ENCODE measurements at places on chromosomes 13 and 19.

DNA sequence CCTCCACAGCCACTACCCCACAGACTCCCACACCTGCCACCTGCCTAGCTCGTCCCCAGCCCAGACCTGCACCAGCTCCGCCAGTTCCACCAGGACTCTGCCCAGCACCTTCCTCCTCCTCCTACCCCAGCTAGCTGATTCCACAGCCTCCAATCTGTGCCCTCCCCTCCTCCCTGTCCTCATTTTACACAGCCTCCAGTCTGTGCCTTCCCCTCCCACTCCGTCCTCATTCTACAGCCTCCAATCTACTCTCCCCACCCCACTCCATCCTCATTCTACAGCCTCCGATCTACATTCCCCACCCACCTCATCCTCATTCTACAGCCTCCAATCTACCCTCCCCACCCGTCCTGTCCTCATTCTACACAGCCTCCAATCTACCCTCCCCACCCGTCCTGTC is 7.3 kb downstream of the MYDGF start:
- DNase-seq: no peak

- no peak for DNase-seq
Measured at GRCh38 chr13:21287331-21287907, 111.0 kb downstream of the MRPL57 start.

GRCh38 chr19:50922317-50922853 is 11.2 kb upstream of the KLK4 start:
- peak; percentile 55 for DNase-seq

DNA sequence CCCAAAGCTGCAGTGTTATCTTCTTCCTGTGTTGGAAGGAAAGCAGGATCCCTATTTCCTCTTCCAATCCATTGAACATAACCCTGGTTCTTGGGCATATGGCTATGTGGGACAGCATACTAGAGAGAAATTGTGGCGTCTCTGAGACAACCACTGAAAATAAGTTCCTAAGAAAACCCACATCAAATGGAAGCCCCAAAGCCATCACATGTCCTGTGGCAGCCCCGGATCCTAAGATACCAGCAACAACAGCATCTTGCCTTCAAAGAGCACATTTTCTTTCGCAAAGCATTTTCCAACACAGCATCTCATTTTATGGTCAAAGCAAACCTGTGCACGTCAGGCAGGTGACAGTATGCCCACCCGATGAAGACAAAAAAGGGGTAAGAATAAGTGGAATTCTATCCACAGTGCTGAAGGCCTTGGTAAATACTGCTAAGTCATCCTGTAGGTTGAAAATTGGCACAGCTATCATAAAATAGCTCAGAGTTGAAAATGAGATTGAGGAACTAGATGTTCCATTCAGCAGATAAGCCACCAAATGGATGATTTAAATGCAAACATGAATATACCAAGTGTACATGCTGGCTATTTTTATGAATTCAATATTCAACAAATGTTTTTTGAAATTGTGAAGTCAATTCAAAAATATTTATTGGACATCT is 232.2 kb downstream of the DLEU7 start:
- no peak for DNase-seq

DNA sequence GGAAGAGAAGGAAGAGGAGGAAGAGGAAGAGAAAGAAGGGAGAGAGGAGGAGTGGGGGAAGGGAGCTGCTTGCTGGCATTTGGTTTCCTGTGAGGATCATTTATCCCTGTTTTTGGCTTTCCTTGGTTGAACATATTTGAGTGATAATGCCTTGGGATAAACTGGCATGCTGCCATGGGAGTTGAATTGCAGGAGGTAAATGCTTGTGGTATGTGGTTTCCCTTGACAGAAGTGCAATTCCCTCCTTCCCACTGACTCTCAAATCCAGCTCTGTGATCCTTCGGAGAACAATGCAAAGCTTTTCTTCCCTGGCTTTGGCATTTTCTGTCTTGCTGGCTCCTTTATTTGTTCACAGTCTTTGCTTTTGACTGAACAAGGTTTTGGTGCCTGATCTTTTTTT is 27.2 kb upstream of the CBY2 start:
- DNase-seq: no peak

DNA sequence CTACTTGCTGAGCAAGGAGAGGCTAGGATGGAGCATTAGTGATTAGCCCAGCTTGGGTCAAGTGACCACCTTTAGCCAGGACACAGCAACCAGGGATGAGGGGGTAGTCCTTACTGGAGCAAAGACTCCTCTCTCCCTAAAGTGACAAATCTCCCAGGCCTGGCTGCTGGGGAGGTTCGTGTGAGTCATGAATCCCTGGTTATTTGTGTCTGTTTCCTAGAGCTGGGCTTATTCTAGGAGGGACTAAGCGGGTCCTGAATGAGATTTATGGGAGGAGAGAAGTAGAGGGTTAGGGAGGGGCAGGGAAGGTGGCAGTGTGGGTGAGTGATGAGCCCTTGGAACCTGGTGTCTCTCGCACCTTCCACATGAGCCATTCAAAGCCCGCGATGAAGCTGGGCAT is 487.3 kb downstream of the TSHZ3 start:
- DNase-seq: no peak

DNA sequence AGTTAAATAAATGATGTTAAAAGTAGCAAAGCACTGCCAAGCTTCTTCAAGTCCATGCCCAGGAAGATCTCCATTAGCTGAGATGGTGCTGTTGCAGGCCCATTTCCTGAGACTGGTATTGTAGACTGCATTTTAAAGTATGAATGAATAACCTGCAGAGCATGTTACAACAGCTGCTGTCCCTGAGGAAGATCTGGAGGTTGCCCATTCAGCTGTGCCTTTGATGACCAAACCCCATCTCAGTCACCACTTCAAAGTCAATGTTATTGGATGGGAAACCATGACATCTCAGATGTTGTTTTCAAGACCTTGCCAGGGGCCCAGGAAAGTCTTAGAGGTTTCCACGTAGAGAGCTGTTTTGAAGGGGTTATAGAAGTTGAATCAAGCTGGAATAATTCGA is 281.3 kb downstream of the MTUS2 start:
- no peak for DNase-seq

GRCh38 chr19:29771708-29772414 is 39.9 kb upstream of the CCNE1 start:
- no peak for DNase-seq

- no peak for DNase-seq
Measured at GRCh38 chr13:86765462-86765861, 905.7 kb upstream of the SLITRK5 start.

DNA sequence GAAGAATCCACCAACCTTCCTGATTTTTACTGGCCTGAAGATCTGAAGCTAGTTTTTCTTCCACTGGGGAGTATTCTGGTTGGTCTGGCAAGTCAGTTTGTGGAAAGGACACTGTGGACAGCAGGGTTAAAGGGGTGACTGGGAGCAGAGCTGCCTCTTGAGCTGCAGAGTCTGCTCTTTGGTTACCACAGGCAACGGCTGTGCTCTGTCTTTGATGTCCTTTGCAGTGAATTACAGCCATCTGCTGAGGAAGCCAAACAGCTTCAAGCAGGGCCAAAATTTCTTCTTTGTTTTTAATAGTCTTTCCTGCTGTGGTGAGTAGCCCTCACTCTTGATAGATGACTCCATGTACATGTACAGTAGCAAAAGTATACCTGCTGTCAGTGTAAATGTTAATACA is 75.7 kb downstream of the ZNF100 start:
- DNase-seq: no peak

GRCh38 chr13:105466376-105466775 is 1069.1 kb downstream of the EFNB2 start:
- DNase-seq: no peak

- no peak for DNase-seq
Measured at GRCh38 chr13:20391597-20392452, 133.8 kb downstream of the CRYL1 start.

DNA sequence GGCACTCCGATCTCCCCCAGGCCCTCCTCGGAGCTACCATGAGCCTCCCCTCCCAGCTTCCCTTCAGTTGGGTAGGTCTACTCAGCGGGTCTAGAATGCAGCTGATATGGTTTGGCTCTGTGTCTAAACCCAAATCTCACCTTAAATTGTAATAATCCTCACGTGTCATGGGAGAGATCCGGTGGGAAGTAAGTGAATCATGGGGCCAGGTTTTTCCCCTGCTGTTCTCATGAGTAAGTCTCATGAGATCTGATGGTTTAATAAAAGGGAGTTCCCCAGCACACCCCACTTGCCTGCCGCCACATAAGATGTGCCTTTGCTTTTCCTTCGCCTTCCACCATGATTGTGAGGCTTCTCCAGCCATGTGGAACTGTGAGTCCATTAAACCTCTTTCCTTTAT is 14.5 kb upstream of the DOCK9 start:
- no peak for DNase-seq

GRCh38 chr19:45999653-46000121 is 4.4 kb downstream of the CCDC61 start:
- DNase-seq: no peak

- no peak for DNase-seq
Measured at GRCh38 chr13:40509876-40510275, 156.6 kb downstream of the FOXO1 start.

DNA sequence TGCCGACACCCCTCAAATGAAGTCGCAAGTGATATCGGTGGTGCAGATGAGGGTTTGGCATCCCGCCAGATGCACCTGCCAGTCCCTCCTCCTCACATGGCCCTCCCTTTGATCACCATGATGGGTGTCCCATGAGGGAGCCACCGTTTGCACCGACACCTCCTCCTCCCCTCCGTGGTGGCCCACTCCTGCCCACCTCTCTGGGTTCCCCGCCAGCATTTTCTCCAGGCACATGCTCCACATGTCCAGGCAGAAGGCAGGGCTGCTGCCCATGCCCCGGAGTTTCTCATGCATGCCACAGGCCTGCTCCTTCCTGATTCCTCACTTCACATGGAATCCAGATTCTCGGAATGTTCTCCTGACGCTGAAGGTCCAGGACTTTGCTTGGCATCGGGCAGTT is 49.3 kb downstream of the COL4A2 start:
- DNase-seq: no peak
